ENCODE measurements at places on chromosomes 11 and 22.

GRCh38 chr22:43749473-43749872, 62.6 kb downstream of the EFCAB6 start:
- DNase-seq = no peak

DNA sequence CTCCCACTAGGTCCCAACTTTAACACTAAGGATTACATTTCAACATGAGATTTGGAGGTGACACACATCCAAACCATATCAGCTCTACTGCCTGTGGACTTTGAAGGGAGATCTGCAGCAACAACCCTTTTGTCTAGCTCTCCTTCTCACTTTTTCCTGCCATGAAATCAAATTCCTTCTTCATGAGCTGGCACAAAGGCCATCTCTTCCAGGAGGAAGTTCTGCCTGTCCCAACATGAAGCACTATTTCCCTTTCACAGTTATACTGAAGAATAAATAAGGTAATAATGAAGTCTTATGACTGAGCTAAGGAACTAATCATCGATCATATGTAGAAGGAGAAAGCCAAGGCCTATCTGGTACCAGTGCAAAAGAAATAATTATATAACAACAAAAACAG, 253.5 kb upstream of the TENM4 start:
- DNase-seq = no peak

GRCh38 chr11:88295028-88295427, 42.5 kb downstream of the CTSC start:
- DNase-seq = no peak

GRCh38 chr11:100735949-100736675, 49.0 kb downstream of the ARHGAP42 start:
- no peak for DNase-seq

GRCh38 chr11:10026514-10026913, 267.5 kb downstream of the SBF2 start:
- no peak for DNase-seq

DNA sequence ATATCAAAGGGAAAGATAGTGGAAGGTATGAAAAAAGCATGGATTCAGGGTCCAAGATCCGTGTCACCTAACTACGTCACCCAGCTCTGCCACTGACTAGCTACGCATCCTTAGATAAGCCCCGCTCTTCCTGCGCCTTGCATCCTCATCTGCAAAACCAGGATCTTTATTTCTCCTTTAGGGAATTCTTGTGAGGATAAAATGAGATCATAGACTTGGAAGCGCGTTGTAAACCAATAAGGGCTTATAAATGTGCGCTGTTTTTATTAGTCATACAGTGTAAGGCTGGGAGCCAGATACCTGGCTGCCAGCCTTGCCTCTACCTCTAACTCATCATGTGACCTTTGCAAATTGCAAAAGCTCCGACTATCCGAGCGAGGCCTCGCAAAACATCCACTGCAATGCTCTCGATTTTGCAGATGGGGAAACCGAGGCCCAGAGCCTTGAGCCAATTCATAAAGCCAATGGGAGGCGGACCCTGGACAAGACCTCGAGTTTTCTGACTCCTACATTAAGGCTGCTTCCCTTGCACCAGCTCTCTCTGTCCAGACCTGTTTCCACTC, 753 bp downstream of the PRPF19 start:
- DNase-seq = peak; percentile 69

- no peak for DNase-seq
Measured at GRCh38 chr11:104556606-104557301, 341.5 kb downstream of the CASP12 start.

GRCh38 chr22:21984793-21985192, 2.2 kb upstream of the TOP3B start:
- DNase-seq = no peak

GRCh38 chr11:5092821-5093585, 23.6 kb downstream of the OR52E1 start:
- no peak for DNase-seq

DNA sequence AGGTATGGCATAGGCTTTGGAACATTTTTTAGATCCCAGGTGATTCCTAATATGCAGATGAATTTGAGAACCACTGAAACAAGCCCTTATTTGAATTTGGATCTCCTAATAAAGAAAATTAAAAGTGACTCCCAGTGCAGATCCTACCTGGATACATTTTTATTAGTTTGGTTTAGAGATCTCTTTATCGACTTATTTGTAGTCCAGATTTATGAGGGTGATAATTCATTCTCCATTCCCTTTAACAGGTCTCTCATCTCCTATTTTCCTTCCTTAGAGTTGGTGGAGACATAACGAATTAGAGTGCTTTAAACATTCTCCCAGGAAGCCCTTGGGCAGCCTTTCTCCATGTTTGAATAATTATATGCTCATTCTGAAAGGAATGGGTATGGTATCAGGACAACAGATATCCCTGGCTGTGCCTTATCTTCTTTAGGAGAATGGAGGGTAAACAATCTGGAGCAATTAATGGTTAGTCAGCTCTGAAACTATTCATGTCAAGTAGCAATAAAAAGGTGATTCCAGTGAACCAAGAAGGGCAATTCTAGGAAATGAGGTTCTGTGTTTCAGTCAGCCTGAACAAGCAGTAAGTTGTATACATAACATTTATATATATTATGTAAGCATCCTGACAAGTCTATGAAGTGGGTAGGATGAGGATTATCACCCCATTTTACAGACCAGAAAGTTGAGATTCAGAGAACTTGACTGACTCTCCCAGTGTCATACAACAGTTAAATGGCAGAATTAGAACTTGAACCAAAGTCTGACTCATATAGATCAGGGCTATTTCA, 53.9 kb upstream of the RCE1 start:
- DNase-seq = no peak

- no peak for DNase-seq
Measured at GRCh38 chr11:134372961-134373360, 39.1 kb downstream of the B3GAT1 start.

- DNase-seq = peak; percentile 85
Measured at GRCh38 chr11:64858467-64859263, 14.2 kb upstream of the CDC42BPG start.

GRCh38 chr22:22938672-22939587, 51.3 kb downstream of the IGLL5 start:
- DNase-seq = no peak

- DNase-seq = no peak
Measured at GRCh38 chr11:1165256-1166041, 7.7 kb downstream of the MUC5AC start.

GRCh38 chr11:10072841-10073240, 221.2 kb downstream of the SBF2 start:
- no peak for DNase-seq
